ENCODE measurements at places on chromosomes 3 and 15.

- no peak for DNase-seq
Observed at GRCh38 chr15:74782259-74783071, 585 bp downstream of the CSK start.

DNA sequence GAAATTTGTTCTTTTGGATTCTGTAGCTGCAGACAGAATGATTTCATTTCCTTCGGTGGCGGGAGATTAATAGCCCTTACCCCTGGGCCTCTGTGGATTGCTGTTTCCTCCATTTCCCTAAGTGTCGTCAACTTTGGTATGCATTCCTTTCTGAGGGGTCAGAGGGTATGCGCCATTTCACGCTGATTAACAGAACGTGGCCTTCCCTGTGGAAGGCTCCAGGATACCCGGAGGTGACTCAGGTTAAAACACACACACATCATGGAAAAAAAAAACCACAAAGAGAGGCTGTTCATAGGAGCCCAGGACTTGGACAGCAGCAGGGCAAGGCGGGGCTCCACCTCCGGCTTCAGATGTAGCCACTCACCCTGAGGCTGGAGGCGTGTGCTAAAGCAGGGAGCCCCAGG is 51.9 kb downstream of the EPHB1 start:
- no peak for DNase-seq

DNA sequence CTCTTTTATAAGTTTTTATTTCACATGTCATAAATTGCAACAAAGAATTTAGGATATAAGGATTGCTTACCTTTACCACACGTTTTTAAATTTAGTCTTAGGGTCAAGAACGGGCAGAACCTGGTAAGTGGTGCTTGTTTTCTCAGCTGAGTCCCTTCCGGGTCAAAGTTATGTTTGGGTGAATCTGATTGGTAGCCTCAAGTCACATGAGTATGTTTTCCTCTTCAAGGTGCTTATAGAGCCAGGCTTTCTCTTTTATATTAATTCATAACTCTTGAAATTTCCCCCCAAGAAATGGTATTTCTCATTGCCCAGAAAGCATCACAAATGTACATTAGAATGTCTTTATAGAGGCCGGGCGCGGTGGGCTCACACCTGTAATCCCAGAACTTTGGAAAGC is 415.7 kb upstream of the ROBO2 start:
- DNase-seq = no peak

- no peak for DNase-seq
Observed at GRCh38 chr3:176824811-176825210, 372.5 kb downstream of the TBL1XR1 start.

DNA sequence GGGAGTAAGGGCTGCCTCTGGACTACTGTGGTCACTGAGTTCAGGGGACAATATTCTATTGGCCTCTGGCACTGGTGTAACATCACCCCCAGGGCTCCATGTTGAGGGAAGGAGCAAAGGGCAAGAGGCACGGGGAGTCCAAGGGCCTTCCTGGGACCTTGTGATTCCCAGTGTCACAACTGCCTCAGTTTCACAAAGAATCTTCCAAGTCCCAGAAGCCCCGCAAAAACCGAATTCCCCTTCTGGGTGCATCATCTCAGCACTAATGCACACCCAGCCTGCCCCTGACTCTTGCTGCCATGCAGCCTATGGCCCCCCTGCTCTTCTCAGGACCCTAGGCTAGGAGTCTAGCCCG is 5.5 kb downstream of the AMOTL2 start:
- no peak for DNase-seq

DNA sequence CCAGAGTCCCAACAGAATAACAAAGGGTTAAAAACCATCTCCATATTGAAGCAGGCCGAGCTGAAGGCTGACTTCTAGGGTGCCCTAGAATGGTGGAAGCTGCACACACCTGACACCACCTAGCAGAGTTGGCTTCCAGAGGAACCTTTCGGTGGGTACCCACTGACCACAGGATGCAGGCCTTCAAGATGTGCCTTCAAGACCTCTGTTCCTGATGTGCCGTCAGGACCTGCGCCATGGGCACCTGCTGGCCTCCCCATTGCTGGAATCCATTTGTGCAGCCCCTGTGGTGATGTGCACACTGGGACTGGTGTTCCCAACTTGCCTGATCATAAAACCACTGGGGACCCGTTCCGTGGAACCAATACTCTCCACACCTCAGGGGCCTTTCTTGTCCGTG is 35.7 kb upstream of the RPL32 start:
- no peak for DNase-seq

GRCh38 chr3:131530388-131530787 is 27.6 kb upstream of the MRPL3 start:
- DNase-seq = no peak

GRCh38 chr3:112097378-112097777 is 11.2 kb downstream of the C3orf52 start:
- DNase-seq = peak; percentile 53

DNA sequence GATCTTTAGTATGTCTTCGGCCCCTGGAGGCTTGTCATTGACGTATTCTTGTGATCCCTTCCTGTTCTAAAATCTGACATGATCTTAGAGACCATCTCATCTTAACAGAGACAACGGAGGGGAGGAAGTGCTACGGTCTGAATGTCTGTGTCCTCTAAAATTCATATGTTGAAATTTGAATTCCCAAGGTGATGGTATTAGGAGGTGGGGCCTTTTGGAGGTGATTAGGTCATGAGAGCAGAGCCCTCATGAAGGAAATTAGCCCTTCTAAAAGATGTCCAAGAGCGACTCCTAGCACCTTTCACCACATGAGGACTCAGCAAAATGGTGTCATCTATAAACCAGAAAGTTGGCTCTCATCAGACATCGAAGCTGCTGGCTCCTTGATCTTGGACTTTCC is 233.2 kb upstream of the CMC1 start:
- no peak for DNase-seq

GRCh38 chr3:146550743-146551510 is 6.5 kb upstream of the PLSCR1 start:
- DNase-seq = no peak

GRCh38 chr3:139588450-139588849 is 48.9 kb upstream of the RBP1 start:
- DNase-seq = no peak

DNA sequence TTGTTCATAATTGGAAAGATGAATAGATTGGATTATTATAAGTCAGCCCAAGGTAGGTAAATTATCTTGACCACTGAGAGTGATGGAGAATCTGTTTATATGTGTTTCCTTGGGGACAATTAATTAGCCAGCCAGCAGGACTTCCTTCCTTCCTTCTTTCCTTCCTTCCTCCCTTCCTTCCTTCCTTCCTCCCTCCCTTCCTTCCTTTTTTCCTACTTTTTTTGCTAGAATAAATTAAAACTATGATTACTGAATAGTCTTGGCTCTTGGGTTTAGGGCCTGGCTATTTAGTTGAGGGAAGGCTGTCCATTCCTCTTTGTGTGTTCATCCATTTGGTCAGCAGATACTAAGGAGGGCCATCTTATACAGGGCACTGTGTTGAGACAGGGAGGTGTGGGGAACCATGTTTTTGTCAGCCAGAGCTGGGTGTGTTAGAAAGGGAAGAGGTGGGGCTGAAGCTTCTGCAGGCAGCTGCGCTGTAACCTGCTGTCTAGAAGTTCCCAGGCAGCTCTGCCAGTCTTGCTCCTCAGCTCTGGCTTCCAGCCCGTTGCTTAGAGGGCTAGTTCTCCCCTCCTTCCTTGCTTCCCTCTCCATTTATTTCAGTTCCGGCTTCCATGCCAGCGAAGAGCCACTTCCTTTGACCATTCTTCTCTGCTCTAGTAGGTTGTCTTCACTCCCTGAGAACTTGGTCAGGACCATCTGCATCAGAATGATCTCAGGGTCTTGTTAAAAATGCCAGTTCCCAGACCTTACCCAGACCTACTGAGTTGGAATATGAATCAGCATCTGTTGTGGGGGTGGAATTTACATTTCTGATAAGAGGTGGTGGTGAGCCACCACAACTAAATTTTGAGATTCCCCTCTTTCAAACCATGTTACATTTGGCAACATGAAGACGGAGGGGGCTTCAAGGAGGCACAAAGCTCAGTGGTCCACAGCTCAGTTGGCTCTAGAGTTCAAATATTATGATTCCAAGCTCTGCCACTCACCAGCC is 113.9 kb downstream of the DGKG start:
- DNase-seq = no peak

- no peak for DNase-seq
Observed at GRCh38 chr3:16816048-16816780, 68.5 kb upstream of the PLCL2 start.

DNA sequence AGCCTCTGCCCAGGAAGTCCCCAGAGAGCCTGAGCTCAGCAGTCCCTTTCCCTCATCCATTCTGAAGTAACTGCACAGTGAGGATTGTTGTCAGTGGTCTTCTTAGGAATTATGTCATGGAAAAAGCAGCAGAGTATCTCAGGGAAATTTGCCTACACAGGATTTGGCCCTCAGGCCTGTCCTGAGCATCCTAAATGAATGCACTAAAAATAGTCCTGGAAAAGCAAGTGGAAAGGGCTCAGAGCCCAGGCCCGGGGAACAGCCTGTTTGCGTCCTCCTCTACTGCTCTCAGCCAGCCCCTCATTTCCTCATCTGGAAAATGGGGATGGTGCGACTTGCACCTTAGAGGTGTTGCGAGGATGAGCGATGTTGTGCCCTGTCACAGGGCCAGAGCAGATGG is 21.6 kb downstream of the LYSMD4 start:
- no peak for DNase-seq

GRCh38 chr3:132236701-132237651 is 80.2 kb upstream of the ACP3 start:
- no peak for DNase-seq

DNA sequence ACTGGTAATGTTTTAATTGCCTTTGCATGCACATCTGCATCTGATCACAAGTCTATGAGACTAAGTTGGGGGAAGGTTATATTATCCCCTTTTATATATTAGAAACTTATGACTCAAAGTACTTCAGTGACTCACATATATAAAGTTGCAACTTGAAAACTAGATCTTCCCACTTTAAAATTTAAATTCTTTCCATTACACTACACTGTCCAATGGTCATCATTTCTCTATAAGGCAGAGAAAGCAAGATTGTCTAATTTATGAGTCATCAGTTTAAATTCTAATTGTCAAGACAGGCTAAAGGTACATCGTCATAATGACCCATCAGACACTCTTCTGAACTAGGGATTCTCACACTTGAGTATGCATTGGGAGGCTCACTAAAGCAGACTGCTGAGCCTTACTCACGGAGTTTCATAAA is 37.9 kb downstream of the CPA3 start:
- no peak for DNase-seq

- DNase-seq = no peak
Observed at GRCh38 chr3:65979731-65980130, 59.0 kb downstream of the MAGI1 start.

GRCh38 chr15:80447077-80447476 is 42.9 kb downstream of the ARNT2 start:
- DNase-seq = no peak

DNA sequence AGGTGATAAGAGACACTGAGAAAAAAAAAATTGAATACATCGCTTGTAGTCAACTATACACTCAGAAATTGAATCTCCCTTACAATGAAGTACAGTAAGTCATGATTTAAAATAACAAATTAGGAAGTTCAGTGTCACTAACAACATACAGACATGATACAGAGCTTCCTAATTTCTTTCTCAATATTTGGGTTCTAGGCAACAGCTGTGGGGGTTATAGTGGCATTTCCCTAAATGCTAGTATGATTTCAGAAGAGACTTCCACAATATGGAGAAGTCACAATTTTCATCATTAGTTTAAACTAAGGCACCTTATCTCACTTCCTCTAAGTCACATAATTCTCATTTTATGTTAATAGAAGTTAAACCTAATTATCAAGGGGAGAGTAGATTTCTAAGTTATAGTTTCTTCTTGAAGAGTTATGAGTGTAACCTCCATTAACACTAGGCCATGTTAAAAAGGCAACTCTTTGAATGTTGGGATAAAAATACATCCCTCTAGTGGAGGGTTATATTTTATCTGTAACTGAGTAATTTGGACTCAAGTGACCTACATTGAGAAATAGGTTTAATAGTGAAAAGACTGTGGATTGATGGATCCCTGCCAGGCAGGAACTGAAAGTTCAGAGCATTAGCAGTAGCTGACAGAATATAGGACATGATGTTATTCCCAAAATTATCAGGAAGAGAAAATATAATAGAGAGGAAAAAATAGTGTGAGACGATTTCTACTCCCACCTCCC is 286.0 kb upstream of the SUCLG2 start:
- DNase-seq = no peak

- DNase-seq = no peak
Observed at GRCh38 chr15:96700555-96700954, 370.1 kb downstream of the NR2F2 start.

GRCh38 chr3:48426401-48426909 is 3.4 kb downstream of the PLXNB1 start:
- no peak for DNase-seq

DNA sequence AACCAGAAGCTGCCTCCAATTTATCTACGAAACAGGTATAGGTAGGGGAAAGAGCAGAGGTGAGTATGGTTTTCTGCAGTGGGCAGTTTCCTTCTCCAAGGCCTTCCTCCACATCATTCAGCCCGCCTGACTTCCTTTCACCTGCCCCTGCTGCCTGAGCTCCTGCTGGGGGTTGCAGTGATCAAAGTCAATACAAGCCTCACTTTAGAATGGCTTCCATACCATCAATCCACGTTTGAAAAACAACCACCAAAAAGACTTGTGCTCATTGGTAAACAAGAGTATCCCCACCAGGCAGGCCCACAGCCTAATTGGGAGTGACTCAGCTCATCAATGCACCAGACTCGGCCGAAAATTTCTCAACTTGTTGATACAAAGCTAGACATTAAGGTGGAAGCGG is 159.9 kb downstream of the MAGI1 start:
- no peak for DNase-seq

- no peak for DNase-seq
Observed at GRCh38 chr3:169430707-169431404, 232.7 kb downstream of the MECOM start.

GRCh38 chr3:184679056-184679816 is 32.6 kb downstream of the MAGEF1 start:
- DNase-seq = peak; percentile 87

DNA sequence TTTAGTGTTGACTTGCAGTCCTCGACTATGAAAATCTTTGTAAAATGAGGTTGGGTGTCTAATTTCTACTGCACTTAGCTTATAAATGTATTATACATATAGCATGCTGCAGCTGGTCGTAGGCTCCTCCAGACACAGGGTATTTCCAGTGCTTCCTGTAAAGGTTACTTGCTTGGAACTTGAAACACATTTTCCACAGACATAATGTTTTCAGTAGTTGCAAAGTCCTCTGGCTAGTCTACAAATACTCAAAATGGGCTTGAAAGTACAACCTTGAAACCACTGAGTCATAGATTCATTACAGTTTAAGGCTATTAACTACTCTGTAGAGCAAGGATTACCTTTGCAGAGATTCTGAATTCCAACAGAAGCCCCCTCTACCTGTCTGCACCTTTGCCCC is 464.1 kb downstream of the RAP2B start:
- no peak for DNase-seq

GRCh38 chr3:184748219-184749135 is 36.6 kb upstream of the MAGEF1 start:
- peak; percentile 30 for DNase-seq

GRCh38 chr3:108011616-108012015 is 79.2 kb downstream of the CD47 start:
- no peak for DNase-seq

- DNase-seq = no peak
Observed at GRCh38 chr3:43865351-43865750, 174.6 kb downstream of the ABHD5 start.

- DNase-seq = no peak
Observed at GRCh38 chr3:42173307-42173706, 82.2 kb downstream of the TRAK1 start.

- DNase-seq = peak; percentile 6
Observed at GRCh38 chr15:59691194-59691805, 2.2 kb upstream of the BNIP2 start.
